Ovary (tissue), 10 donors: ENCODE measurements at places on chromosomes 3 and 15. TPM values are rescaled to one million over a fixed set of nuclear protein-coding genes. Genes with fewer than 3 reads are reported as not detected.
A peak's percentile ranks its signal among the peaks of the same experiment; 100 is the strongest.

DNA sequence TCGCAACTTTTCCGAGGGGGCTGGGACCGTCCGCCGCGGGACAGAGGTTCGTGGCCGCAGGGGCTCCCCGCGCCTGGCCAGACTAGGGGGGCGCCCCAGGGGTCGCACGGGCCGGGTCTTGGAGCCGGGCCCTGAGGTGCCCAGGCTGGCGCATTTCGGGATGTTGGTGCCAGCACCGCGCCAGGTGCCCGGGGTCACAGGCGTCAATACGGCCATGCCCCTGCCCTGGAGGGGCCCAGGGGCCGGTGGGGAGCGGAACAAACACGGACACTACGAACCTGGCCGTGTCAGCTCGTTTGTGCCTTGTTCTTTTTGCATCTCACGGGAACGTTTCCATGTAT, 366 bp downstream of the TM6SF1 start:
- H3K4me3 ChIP-seq = peak overlapping the region; percentile 22
- peaks cover 4% of the 10 kb centered on the region for H3K4me1 ChIP-seq

- H3K27me3 ChIP-seq = no peaks in the 10 kb centered on the region
- no peak overlapping the region for H3K27ac ChIP-seq
- DNase-seq = no peak
- no peaks in the 10 kb centered on the region for H3K36me3 ChIP-seq
Observed at GRCh38 chr3:188562144-188562543, 408.2 kb downstream of the LPP start.

- no peaks in the 10 kb centered on the region for H3K27me3 ChIP-seq
- H3K4me1 ChIP-seq = no peaks in the 10 kb centered on the region
- DNase-seq = no peak
- no peak overlapping the region for H3K4me3 ChIP-seq
Observed at GRCh38 chr3:45510519-45510918, 84.0 kb upstream of the LIMD1 start.

- no peak for DNase-seq
- no peaks in the 10 kb centered on the region for H3K27me3 ChIP-seq
- no peaks in the 10 kb centered on the region for H3K36me3 ChIP-seq
- no peak overlapping the region for H3K27ac ChIP-seq
Observed at GRCh38 chr3:169508426-169508825, 155.1 kb downstream of the MECOM start.

GRCh38 chr3:31465999-31466398, 66.7 kb upstream of the STT3B start:
- H3K4me3 ChIP-seq = no peak overlapping the region
- no peak for DNase-seq
- H3K27me3 ChIP-seq = no peaks in the 10 kb centered on the region

DNA sequence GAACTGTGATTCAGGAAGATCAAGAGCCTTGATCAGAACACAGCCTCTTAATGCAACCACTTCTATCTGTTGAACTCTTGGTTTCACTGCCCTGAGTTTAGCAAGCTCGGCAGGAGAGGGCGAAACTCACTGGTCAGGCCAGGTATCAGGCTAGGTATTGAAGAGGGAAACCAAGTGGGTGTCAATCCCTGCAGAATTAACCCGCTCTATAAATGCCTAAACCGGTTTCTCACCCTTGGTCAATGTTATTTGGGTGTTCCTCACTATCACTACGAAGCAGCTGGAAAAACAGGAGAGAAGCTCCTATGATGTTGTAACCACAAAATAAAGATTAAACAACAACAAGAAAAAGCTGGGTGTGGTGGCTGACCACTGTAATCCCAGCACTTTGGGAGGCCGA, 23.9 kb downstream of the LIPH start:
- H3K4me3 ChIP-seq = no peak overlapping the region
- H3K27ac ChIP-seq = no peak overlapping the region
- H3K27me3 ChIP-seq = no peaks in the 10 kb centered on the region
- H3K36me3 ChIP-seq = no peaks in the 10 kb centered on the region
- H3K4me1 ChIP-seq = no peaks in the 10 kb centered on the region

DNA sequence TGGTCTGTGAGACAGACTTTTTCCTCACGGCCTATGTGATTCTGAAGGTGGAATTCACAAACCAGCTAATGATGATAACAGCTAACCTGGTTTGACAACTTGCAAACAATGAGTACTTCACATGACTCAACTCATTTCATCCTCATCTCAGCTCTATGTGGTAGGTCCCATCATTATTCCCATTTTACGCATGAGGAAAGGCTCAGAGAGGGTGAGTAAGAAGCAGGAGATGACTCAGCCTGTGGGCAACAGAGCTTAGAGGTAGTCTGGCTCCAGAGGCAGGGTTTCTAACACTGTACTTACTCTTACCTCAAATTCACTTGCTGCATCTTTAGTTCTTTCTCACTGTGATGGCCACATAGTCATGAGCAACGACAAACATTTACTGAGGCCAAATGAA, 25.8 kb upstream of the PSMD6 start:
- H3K27me3 ChIP-seq = no peaks in the 10 kb centered on the region
- H3K4me3 ChIP-seq = no peak overlapping the region
- H3K27ac ChIP-seq = no peak overlapping the region
- no peaks in the 10 kb centered on the region for H3K4me1 ChIP-seq
- no peak for DNase-seq
- H3K36me3 ChIP-seq = no peaks in the 10 kb centered on the region

- H3K27me3 ChIP-seq = no peaks in the 10 kb centered on the region
- H3K4me1 ChIP-seq = no peaks in the 10 kb centered on the region
- H3K36me3 ChIP-seq = no peaks in the 10 kb centered on the region
- no peak for DNase-seq
- H3K4me3 ChIP-seq = no peak overlapping the region
Observed at GRCh38 chr3:62057339-62058047, 315.9 kb downstream of the FEZF2 start.

DNA sequence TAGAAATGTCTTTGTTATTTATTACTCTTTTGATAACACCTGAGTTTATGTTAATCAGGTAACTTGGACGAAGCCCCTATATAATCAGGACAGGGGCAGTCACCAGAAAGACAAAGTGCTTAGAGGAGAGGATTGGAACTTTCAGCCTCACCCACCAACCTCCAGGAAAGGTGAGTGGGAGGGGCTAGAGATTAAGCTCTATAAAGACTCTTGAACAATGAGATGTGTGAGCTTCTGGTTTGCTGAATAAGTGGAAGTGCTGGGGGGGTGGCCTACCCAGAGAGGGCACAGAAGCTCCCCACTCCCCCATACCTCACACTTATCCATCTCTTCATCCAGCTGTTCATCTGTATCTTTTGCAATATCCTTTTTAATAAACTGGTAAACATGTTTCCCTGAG, 73.9 kb downstream of the TTBK2 start:
- H3K27ac ChIP-seq = no peak overlapping the region
- H3K4me1 ChIP-seq = no peaks in the 10 kb centered on the region
- no peak overlapping the region for H3K4me3 ChIP-seq
- no peaks in the 10 kb centered on the region for H3K36me3 ChIP-seq

- peak overlapping the region; percentile 77 for H3K4me3 ChIP-seq
- peaks cover 2% of the 10 kb centered on the region for H3K4me1 ChIP-seq
- no peaks in the 10 kb centered on the region for H3K27me3 ChIP-seq
- H3K36me3 ChIP-seq = no peaks in the 10 kb centered on the region
Observed at GRCh38 chr3:33278163-33278562, 921 bp downstream of the FBXL2 start.

DNA sequence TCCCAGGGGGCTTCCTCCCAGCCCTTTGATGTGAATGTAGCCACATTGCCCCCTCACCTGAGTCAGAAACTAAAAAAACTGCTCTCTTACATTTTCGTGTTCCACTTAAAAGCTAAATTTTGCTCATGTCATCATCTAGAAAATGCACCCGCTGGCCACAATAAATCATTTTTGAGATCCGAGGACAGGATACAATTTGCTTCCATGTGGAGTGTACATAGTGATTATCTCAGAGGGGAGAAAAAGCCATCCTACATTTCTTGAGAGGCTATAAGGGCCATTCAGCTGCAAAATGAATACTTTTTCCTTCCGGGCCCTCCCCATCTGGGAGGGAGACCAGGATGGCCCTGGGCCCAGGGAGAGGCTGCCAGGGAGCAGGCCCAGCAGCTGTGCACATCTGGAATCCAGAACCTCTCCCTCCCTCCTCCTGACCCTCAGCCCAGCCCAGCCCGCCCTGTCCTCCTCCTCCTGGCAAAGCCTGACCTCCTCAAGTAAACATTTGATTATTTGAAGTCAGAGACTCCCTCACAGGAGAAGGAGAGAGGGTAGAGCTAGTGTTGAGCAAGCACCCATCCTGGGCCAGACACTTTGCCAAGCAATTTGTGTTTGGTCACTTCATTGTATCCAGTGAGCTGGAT, 59.1 kb downstream of the CORO2B start:
- H3K36me3 ChIP-seq = no peaks in the 10 kb centered on the region

GRCh38 chr3:189967254-189967865, 153.3 kb downstream of the P3H2 start:
- no peak for DNase-seq
- peaks cover 2% of the 10 kb centered on the region for H3K27me3 ChIP-seq
- H3K4me3 ChIP-seq = no peak overlapping the region
- no peaks in the 10 kb centered on the region for H3K36me3 ChIP-seq

- H3K4me1 ChIP-seq = no peaks in the 10 kb centered on the region
- H3K27ac ChIP-seq = no peak overlapping the region
- H3K27me3 ChIP-seq = no peaks in the 10 kb centered on the region
- H3K4me3 ChIP-seq = no peak overlapping the region
- no peaks in the 10 kb centered on the region for H3K36me3 ChIP-seq
Observed at GRCh38 chr15:38557921-38558320, 6.7 kb downstream of the RASGRP1 start.

DNA sequence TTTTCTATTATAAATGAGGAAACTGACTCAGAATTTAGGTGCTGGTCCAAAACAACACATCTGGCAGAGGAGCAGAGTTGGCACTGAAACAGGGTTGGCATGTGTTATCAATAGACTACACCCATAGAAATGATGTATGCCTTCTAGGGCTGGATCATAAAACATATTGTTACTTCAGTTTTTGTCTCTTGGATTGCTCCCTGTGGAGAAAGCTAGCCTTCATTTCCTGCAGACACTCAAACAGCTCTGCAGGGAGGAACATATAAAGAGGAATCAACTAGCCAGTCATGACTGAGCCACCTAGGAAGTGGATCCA, 507 bp upstream of the MRPL3 start:
- H3K4me3 ChIP-seq = peak overlapping the region; percentile 88
- peaks cover 7% of the 10 kb centered on the region for H3K4me1 ChIP-seq
- H3K36me3 ChIP-seq = no peaks in the 10 kb centered on the region
- no peak for DNase-seq
- no peaks in the 10 kb centered on the region for H3K27me3 ChIP-seq

DNA sequence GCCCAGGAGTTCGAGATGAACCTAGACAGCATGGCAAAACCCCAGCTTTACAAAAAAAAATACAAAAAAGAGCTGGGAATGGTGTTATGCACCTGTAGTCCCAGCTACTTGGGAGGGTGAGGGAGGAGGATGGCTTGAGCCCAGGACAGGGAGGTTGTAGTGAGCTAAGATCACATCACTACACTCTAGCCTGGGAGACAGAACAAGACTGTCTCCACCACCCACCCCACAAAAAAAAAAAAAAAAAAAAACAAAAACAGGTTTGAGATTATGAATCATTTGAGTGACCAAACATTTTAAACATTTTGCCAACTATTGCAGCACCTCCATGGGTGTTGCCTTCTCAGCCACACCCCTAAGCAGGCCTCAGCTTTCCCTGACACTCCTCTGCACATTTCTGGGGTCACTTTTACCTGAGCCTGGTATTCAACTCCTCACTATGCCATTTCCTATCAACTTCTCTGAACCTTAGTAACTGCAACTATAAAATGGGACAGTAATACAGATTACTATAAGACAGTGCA, 41.8 kb downstream of the IL5RA start:
- H3K4me1 ChIP-seq = no peaks in the 10 kb centered on the region
- H3K27me3 ChIP-seq = no peaks in the 10 kb centered on the region
- no peak overlapping the region for H3K4me3 ChIP-seq
- H3K27ac ChIP-seq = no peak overlapping the region
- H3K36me3 ChIP-seq = no peaks in the 10 kb centered on the region

DNA sequence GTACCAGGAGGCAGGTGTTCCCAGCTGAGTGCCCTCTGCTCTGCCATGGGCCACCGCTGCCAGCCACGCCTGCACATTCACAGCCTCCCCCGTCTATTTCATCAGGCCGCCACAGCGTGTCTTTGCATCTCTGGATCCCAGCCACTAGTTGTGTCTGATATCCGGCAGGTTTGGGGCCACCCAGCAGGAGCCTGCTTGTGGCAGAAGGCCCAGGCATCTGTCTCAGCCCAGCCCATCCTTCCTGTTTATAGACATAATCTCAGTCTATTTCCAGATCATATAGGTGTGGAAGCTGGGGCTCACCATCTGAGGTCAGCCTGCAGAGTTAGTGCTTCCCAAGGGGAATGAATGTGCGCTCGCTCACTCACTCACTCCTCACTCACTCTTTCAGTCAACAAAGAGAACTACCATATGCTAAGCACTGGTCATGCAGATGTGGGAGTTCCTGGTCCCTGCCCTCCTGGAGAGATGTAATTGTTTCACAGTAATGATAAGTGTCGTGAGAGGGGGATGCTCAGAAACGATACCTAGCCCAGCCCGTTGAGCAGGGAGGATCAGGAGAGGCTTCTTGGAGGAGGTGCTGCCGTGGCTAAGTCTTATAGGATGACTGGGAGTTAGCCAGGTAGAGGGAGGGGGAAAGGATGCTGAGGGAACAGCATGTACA, 60.6 kb downstream of the FGD5 start:
- DNase-seq = no peak
- no peaks in the 10 kb centered on the region for H3K27me3 ChIP-seq
- H3K4me1 ChIP-seq = peaks cover 10% of the 10 kb centered on the region
- H3K4me3 ChIP-seq = no peak overlapping the region
- no peaks in the 10 kb centered on the region for H3K36me3 ChIP-seq

DNA sequence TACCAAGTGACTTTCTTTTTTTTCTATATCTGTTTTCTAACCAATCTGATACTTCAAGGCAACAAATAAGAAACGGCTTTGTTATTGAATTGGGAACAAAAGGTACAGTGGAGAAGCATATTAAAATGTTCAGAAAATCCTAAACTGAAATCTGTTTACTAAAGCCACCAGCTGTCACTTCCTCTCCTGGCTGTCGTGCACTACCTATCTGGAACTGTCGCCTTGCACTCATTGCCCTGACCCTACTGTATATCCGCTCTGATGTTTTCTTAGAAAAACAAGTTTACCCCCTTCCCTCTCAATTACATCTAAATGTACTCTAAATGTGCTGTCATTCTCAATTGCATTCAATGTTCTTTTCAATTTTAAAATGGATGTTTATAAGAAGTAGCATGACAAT, 439.8 kb upstream of the ARRDC4 start:
- H3K36me3 ChIP-seq = no peaks in the 10 kb centered on the region
- no peak overlapping the region for H3K27ac ChIP-seq
- H3K4me3 ChIP-seq = no peak overlapping the region
- H3K27me3 ChIP-seq = no peaks in the 10 kb centered on the region

Gene ANKUB1
- 0.22 TPM for total RNA-seq

Gene ERICH6
- not detected for total RNA-seq

Gene BRK1
- total RNA-seq = 124 TPM

Gene XCR1
- 0.18 TPM for total RNA-seq

Gene TM4SF4
- 0.12 TPM for total RNA-seq

Gene CRBN
- 102 TPM for total RNA-seq

Gene TIMP4
- total RNA-seq = 11.8 TPM

Gene AP3B2
- total RNA-seq = 5.6 TPM

Gene SPATA12
- total RNA-seq = not detected

Gene CHRNB4
- total RNA-seq = not detected

Gene CPN2
- total RNA-seq = 0.18 TPM

Gene PLA2G4E
- not detected for total RNA-seq

Gene CRABP1
- not detected for total RNA-seq

Gene SNX22
- total RNA-seq = 0.37 TPM

Gene LMCD1
- total RNA-seq = 142 TPM

Gene LRRN1
- total RNA-seq = 7.4 TPM

Gene SCAMP5
- 10.1 TPM for total RNA-seq

Gene B3GNT5
- 9.6 TPM for total RNA-seq
